ENCODE measurements at places on chromosomes 1 and 21.

GRCh38 chr1:226730071-226730470 is 9.0 kb downstream of the ITPKB start:
- no peak overlapping the region for H3K27ac ChIP-seq
- DNase-seq, result no peak
- no peaks in the 10 kb centered on the region for H3K4me1 ChIP-seq
- no peaks in the 10 kb centered on the region for H3K36me3 ChIP-seq

- peaks cover 10% of the 10 kb centered on the region for H3K36me3 ChIP-seq
- H3K27ac ChIP-seq, result peak overlapping the region; percentile 78
These were observed 556 bp downstream of the WDR77 start for GRCh38 chr1:111448482-111448917.

DNA sequence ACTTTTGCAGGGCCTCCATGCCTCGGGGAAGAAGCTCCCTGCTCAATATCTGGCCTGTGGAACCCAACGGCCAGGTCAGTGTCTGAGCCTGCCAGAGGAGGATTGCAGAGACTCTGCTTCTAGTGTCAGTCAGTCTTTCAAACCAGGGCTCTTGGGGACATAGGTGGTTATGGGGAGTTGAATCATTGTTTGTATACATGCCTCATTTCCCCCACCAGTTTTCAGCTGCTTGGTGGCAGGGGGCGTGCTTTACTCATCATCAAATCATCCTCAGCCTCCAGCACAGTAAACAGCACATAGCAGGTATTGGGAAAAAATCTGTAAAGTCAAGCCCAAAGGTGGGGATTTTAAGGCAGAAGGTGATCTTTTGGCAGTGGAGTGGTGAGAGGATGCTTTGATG is 17.4 kb upstream of the FAM89A start:
- H3K27ac ChIP-seq, result no peak overlapping the region
- no peaks in the 10 kb centered on the region for H3K36me3 ChIP-seq
- H3K4me1 ChIP-seq, result no peaks in the 10 kb centered on the region
- no peaks in the 10 kb centered on the region for H3K27me3 ChIP-seq
- no peak overlapping the region for H3K4me3 ChIP-seq
- DNase-seq, result no peak

DNA sequence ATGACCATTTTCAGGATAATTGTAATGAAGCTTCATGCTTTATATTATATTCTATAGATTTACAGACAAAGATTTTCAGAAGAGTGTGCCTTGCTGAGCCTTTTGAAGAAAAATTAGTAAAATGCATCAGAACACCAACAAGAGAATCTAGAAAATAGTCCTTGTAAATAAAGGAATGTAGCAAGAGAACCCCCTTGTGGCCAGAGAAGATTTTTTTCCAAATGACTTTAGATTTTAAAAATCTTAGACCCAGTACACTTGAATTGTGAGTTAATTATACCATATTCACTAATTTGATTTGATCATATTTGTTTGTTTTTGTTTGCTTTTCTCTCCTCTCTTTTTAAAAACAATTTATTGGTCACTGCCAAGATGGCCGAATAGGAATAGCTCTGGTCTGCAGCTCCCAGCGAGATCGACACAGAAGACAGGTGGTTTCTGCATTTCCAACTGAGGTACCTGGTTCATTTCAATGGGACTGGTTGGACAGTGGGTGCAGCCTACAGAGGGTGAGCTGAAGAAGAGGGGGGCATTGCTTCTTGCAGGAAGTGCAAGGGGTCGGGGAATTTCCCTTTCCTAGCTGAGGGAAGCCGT is 12.8 kb upstream of the IFI44L start:
- H3K4me3 ChIP-seq, result no peak overlapping the region
- no peaks in the 10 kb centered on the region for H3K36me3 ChIP-seq
- DNase-seq, result peak; percentile 46

- H3K36me3 ChIP-seq, result no peaks in the 10 kb centered on the region
- H3K4me3 ChIP-seq, result no peak overlapping the region
- no peak overlapping the region for H3K27ac ChIP-seq
- no peaks in the 10 kb centered on the region for H3K4me1 ChIP-seq
- peak; percentile 10 for DNase-seq
- H3K27me3 ChIP-seq, result no peaks in the 10 kb centered on the region
These were observed 44.8 kb upstream of the POU2F1 start for GRCh38 chr1:167175901-167176300.

DNA sequence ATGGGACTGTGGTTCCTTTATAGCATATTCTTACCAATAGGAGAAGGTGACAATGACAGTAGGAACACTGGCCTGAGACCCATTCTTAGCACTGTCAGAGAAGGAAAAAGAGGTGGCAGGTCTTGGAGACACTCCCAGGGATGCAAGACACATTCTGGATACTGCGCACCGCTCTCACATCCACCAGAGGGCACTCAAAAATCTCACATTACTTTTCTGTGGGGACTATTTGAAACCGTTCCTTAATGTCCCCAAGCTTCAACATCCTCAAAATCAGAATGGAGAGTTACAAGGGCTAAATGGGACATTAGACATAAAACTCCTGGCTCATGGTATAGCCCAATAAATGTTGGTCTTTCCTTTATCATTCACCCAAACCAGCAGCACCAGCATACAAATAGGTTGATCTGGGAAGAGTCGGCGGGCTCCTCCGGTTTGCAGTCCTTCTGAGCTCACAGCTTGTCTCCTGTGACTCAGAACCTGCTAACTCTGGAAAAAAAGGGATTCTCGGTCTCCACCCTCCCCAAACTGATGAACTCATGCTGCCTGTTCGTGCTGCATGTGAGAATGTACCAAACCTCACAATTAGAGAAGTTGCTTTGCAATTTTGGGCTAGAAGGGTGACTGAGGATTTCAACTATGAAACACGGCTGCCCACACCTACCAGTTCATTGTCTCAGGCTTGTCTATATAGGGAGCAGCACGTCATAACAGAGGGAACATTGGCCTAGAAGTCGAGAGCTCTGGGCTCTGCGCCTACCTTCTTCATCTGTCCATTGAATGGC is 40.2 kb downstream of the IL12RB2 start:
- H3K36me3 ChIP-seq, result no peaks in the 10 kb centered on the region
- H3K4me3 ChIP-seq, result no peak overlapping the region
- no peak overlapping the region for H3K27ac ChIP-seq

DNA sequence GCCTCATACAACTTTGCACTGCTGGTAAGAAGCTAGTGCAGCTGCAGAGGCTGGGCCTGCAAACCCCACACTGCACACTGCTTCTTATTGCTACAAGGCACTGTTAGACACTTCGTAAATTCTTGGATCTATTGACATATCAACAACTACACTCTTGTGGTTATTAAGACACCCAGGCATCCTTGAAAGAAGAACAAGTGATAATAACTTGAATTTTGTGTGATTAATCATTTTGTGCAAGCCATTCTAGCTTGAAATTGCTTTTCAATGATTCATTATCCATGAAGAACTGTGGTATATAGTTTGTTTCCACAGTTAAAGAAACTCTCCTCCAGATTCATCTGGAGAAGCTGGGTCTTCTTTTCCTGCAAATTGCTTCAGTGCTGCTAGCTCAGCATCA is 33.7 kb upstream of the IFI44L start:
- H3K36me3 ChIP-seq, result no peaks in the 10 kb centered on the region
- H3K27me3 ChIP-seq, result no peaks in the 10 kb centered on the region
- peak; percentile 32 for DNase-seq
- no peak overlapping the region for H3K27ac ChIP-seq
- no peaks in the 10 kb centered on the region for H3K4me1 ChIP-seq
- no peak overlapping the region for H3K4me3 ChIP-seq

DNA sequence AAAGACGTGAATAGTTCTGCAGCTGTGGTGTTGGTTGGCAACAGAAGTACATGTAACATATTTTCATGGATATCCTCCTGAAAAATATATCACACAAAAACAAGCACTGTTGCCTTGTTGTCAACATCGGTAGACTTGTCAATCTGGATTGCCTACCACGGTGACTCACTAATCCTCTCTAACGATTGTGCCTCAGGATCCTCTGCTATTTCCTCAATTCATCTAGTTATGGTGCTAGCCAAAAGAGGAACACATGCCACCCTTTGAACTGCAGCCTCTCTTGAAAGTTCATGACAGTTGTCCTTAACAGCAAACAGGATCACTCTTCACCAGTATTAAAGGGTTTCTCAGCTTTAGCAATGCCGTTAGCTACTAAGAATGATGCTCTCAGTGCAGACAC is 25.7 kb downstream of the RASAL2 start:
- H3K36me3 ChIP-seq, result no peaks in the 10 kb centered on the region
- DNase-seq, result no peak
- H3K27ac ChIP-seq, result no peak overlapping the region
- H3K27me3 ChIP-seq, result no peaks in the 10 kb centered on the region
- H3K4me3 ChIP-seq, result no peak overlapping the region

DNA sequence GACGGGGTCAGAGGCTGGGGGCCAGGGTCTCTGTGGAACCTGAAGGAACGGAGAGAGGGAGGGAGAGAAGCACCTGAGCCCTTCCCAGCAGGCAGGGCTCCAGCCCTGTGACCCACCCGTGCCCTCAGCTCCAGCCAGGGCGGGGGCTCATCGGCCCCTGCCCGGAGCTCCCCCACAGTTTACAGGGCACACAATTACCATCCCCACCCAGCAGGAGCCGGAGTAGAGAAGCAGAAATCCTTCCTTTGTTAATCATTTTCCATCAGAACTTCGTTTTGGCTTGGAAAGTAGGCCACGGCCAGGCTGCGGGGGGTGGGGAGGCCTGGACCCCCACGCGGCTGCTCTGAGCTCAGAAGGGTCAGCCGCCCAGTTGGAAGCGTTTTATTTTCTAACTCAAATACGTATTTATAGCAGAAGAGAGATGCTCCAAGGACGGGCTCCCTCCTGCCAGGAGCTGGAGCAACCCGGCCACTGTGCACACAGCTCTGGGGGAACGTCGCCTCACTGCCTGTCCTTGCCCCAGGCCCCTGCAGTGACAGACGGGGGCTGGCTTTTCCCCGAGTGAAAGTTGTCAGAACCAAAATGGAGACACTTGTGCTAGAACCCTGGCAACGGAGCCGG is 42.7 kb upstream of the ADARB1 start:
- H3K4me3 ChIP-seq, result no peak overlapping the region
- no peak overlapping the region for H3K27ac ChIP-seq
- DNase-seq, result no peak
- peaks cover 29% of the 10 kb centered on the region for H3K4me1 ChIP-seq
- no peaks in the 10 kb centered on the region for H3K27me3 ChIP-seq

GRCh38 chr1:243364330-243364729 is 108.5 kb downstream of the SDCCAG8 start:
- no peaks in the 10 kb centered on the region for H3K36me3 ChIP-seq
- H3K4me3 ChIP-seq, result no peak overlapping the region
- no peaks in the 10 kb centered on the region for H3K27me3 ChIP-seq
- H3K27ac ChIP-seq, result no peak overlapping the region

GRCh38 chr21:33881689-33882440 is 33.7 kb downstream of the ATP5PO start:
- no peaks in the 10 kb centered on the region for H3K4me1 ChIP-seq
- no peak overlapping the region for H3K27ac ChIP-seq
- H3K4me3 ChIP-seq, result no peak overlapping the region
- H3K27me3 ChIP-seq, result no peaks in the 10 kb centered on the region
- DNase-seq, result no peak

DNA sequence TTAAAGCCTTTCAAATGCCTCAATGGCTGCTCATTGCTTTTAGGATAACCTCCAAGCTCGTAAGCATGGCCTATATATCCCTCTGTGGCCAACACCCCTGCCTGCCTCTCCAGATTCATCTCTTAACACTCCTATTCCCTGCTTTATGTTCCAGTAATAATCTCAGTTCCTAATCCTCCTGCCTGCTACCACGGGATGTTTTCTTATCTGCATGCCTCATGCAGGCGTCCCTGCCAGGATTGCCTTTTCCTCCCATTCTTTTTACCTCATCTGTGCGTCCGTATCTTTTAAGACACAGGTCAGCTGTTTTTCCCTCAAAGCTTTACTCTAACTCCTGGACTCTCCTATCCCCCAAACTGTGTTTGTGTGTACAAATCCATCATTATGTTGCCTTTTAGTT is 36.1 kb downstream of the ZBTB40 start:
- no peaks in the 10 kb centered on the region for H3K27me3 ChIP-seq
- no peak overlapping the region for H3K4me3 ChIP-seq
- H3K36me3 ChIP-seq, result no peaks in the 10 kb centered on the region
- peak overlapping the region; percentile 82 for H3K27ac ChIP-seq
- peak; percentile 64 for DNase-seq
- H3K4me1 ChIP-seq, result peaks cover 28% of the 10 kb centered on the region

DNA sequence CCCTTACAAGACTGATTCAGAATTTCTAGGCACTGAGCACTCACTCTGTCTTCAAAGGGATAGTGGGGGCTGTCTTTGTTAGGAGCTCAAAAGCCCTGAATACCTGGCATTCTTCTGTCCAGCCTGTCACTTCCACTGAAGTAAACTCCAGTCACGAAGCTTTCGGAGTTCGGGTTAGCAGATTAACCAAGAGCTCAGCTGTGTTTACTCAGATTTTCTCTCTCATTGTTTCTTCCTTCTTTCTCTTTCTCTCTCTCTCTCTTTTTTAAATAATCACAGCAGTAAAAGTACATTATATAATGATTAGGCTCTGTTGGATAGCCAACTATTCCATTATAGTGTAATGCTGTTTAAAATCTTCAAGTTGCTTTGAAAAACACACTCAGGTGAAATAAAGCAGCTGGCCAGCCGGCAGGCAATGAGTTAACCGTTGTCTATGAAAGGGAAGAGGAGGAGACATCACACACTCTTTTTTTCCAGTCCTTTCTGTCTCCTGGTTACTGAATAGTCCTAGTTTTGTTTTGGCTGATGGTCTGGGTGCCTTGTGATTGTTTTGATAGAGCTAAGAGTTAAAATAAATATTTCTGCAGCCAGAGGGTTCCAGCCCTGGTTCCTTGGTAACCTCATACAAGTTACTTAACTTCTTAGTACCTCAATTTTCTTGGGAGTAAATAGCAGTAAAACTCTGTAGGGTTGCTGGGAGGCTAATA is 89.8 kb downstream of the ADSS2 start:
- H3K4me1 ChIP-seq, result peaks cover 13% of the 10 kb centered on the region
- H3K27ac ChIP-seq, result peak overlapping the region; percentile 96

DNA sequence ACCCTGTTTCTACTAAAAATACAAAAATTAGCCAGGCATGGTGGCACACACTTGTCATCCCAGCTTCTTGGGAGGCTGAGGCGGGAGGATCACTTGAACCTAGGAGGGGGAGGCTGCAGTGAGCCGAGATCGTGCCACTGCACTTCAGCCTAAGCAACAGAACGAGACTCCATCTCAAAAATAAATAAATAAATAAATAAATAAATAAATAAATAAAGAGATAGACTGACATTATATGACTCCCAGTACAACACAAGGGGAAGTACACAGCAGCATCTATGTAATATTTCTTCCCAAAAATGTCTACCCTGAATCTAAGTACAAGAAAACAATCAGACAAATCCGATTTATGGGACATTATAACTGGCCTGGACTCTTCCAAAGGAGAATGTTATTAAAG is 35.1 kb downstream of the LUZP1 start:
- H3K27me3 ChIP-seq, result no peaks in the 10 kb centered on the region
- no peak overlapping the region for H3K4me3 ChIP-seq
- H3K4me1 ChIP-seq, result no peaks in the 10 kb centered on the region
- DNase-seq, result no peak
- H3K27ac ChIP-seq, result no peak overlapping the region

DNA sequence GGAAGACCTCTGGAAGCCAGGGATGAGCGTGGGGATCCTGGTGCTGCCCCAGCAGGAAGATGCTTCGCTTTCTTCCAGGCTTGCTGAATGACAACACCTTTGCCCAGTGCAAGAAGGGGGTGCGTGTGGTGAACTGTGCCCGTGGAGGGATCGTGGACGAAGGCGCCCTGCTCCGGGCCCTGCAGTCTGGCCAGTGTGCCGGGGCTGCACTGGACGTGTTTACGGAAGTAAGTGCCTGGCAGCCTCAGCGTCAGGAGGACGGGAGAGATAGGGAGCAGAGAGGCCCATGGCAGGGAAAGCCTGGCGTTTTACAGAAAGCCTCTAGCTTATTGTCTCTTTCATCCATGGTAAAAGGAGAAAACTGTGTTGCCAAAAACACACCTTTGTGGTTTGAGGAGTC is 23.5 kb downstream of the PHGDH start:
- no peaks in the 10 kb centered on the region for H3K27me3 ChIP-seq
- peaks cover 1% of the 10 kb centered on the region for H3K36me3 ChIP-seq
- no peak overlapping the region for H3K27ac ChIP-seq
- DNase-seq, result no peak
- H3K4me3 ChIP-seq, result no peak overlapping the region

All from cardiac muscle cell (in vitro differentiated cells and primary cell).